ENCODE measurements at places on chromosomes 16 and 17.

DNA sequence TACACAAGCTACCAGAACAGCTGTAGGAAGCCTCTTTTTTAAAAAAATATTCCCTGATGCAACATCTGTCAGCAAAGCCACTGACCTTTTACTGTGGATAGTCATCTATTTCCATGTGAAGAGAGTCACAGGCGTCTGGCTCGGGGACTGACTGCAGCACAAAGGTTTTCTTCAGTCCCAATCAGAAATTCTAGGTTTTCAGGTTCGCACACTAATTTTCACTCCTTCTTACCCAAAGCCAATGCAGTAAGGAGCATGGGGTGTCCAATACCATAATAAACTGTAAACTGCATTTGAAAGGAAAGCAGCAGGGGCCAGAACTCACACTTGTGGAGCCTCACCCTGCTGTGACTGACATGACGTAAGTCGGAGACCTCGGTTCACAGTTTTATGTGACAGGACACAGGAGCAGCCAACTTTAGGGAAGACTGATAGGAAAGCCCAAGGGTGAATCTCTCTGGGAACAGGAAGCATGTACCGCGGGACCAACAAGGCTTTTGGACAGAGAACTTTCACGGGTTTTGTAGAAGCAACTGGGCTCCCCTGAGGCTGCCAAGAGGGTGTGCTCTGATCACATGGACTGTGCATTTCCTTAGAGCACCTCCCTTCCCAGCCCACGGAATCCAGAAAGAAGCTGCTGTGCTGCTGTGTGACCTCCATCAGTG is 9.1 kb upstream of the TMEM100 start:
- DNase-seq, result no peak

DNA sequence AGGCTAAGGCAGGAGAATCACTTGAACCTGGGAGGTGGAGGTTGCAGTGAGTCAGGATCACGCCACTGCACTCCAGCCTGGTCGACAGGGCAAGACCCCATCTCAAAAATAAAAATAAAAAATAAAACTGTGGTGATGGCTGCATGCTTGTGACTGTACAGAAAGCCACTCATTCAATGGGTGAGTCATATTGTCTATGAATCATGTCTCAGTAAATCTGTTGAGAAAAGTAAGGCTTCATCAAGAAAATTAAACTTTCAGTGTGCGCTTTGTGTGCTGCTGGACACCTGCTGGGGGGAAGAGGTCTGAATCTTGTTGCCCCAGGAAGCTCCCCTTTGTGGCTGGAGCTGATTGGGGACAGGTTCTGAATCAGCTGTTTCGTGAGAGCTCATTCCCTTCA is 11.3 kb downstream of the NUBP1 start:
- no peak for DNase-seq

DNA sequence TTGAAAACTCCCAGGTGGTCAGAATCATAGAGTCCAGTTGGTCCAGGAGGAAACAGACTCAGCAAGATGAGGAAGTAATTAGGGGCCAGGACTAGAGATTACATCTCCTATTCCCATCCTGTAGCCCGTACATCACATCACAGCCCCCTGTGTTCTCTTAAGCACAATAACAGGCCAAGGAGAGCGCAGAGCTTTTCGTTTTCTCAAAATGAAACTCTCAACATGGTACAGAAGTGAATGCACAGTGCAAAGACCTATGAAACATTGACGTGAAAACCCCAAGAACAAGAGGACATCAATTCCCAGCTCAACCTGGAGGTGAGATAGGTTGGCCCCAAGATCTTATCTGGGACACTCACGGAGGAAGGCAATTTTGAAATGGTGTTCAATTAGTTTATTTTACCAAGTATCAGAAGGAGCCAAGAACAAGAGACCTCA is 9.0 kb downstream of the PIK3R5 start:
- DNase-seq, result no peak

- no peak for DNase-seq
These were observed 193.3 kb downstream of the RBFOX3 start for GRCh38 chr17:79417476-79417988.

All from activated CD4-positive, alpha-beta T cell treated with anti-CD3 and anti-CD28 coated beads, Interleukin-2, amount 50 U/mL, for 1 hour (primary cell).